ENCODE measurements at places on chromosomes 6 and 20.

DNA sequence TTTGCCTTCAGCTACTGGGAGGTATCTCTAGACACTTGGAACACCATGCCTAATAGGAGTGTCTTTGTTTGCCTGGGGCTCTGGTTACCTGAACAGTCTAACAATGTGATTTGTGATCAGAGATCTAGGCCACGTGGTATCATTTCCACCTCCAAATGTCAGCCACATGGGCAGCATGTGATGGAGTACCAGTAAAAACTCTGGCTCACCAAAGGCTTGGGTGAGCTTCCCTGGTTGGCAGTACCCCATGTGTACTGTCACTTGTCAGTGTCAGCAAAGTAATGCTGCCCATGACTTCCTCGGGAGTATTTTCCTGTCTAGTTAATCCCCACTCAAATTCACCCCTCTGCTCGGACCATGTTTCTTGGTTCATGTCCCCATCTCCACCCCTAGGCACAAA lies 195.2 kb upstream of the LRFN2 start:
- DNase-seq, result no peak

DNA sequence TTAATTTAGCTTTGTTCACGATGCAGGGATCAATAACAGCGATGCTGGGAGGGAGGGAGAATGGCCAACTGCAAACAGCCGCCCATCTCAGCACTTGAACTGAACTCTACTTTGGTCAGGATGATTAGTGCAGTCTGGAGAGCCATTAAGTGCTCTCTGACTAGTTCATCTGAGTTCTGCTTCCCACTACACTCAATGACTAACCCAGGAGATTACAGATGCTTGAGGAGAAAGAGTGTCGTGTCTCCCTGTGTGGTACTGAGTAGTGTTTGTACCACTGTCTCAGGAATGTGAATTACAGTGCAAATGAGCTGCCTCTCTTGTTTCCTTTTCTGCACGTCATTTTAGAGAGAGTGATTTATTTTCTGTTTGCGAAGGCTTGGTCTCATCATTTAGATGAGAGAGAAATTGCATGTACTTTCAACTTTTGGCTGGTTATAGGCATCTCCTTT lies 23.5 kb downstream of the CARMIL1 start:
- DNase-seq, result no peak

GRCh38 chr6:154500769-154501577 lies 9.5 kb downstream of the CNKSR3 start:
- DNase-seq, result no peak

- DNase-seq, result no peak
These were observed 88.7 kb upstream of the PRDM1 start for GRCh38 chr6:105997482-105997881.

- no peak for DNase-seq
These were observed 7.9 kb downstream of the COL9A3 start for GRCh38 chr20:62824476-62825332.

DNA sequence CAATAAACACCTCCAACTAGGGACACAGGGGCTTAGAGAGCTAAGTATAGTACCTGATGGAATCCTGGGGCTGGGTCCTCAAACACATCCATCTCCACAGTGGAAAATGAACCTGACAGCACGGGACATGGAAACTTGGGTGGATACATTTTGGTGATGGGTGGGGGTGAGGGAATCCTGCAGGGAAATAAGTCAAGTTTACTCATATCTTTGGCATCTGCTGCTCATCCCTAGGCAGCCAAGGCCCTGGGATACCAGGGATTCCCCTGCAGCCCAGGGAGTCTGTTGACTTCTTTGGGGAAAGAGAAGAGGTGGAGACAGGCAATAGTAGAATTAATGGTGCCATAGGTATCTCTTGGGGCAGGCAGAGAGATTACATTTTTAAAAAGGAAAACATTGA lies 6.6 kb downstream of the APOBEC2 start:
- DNase-seq, result no peak

- DNase-seq, result no peak
These were observed 41.2 kb downstream of the SLC35D3 start for GRCh38 chr6:136963259-136963658.

DNA sequence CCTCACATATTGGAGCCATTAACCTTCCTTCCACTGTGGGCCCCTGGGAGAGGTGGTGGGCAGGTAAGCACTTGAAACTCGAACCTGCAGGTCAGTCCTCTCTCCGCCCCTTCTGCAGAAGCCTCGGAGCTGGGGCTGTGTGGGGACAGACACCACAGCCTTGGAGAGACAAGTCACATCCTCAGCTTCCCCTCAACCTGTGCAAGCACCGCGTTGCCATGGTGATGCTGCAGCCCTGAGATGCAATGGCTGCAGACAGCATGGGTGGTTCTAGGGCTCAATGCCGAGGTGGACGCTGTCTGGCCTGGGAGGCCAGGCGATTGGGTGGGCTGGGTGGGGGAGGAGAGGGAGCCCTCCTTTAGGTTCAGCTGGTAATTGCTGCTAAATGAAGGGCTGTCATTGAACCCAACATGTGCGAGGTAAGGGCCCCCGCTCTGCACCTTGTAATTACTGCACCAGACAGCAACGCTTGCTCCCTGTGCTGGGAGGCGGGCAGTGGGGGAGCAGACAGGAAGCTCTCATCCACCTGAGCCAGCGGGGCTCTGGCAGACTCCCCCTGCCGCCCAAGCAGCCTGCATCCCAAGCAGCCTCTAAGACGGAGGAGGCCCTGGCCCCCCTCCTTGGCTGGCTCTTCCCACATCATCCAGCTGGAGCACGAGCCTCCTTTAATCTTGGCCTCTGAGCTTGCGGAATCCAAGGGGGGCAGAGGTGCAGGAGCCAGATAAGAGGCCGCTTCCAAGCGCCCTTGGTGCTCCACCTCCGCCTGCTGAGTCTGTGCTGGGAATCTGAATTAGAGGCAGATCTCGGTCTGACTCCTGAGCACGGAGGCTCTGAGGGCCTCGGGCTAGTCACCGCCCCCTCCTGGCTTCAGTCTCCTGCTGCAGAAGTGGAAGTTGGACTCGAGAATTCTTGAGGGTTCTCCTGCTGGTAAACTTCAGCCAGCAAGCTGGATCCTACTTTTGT lies 39.8 kb upstream of the CDH22 start:
- DNase-seq, result no peak

DNA sequence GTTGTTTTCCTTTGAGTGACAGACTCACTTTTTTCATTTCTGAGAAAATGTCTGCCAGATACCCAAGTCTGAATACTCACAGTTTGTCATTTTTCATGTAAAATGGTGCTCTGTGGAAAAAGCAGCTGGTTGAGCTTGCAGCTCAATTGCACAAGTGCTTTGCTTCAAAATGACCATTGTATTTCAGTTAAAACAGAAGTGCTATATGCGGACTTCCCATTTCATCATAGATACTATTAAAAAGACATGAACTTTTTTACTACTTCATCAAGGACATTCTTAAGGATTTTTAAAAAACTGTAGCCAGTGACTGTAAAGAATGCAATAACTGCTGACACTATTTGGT lies 61.5 kb downstream of the KCNS1 start:
- no peak for DNase-seq

DNA sequence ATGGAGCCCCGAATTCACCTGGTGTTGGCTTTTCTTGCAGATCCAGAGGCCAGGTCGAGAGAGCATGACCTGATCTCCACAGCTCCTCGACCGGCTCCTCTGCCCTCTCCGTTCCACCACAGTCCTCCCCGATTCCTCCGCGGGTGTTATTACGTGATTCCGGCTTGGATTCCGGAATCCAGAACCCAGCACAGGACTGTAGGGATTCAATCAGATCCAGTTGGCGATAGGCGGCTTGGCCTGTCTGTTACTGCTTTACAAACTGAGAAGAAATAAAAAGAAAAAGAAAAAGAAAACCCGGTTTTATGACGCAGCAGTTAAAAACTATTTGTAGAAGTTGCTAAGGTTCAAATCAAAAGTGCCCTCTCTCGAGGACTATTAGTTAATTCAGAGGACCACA lies 222.7 kb downstream of the EYA2 start:
- DNase-seq, result no peak

- no peak for DNase-seq
These were observed 152.1 kb upstream of the RALGAPA2 start for GRCh38 chr20:20864351-20865096.

DNA sequence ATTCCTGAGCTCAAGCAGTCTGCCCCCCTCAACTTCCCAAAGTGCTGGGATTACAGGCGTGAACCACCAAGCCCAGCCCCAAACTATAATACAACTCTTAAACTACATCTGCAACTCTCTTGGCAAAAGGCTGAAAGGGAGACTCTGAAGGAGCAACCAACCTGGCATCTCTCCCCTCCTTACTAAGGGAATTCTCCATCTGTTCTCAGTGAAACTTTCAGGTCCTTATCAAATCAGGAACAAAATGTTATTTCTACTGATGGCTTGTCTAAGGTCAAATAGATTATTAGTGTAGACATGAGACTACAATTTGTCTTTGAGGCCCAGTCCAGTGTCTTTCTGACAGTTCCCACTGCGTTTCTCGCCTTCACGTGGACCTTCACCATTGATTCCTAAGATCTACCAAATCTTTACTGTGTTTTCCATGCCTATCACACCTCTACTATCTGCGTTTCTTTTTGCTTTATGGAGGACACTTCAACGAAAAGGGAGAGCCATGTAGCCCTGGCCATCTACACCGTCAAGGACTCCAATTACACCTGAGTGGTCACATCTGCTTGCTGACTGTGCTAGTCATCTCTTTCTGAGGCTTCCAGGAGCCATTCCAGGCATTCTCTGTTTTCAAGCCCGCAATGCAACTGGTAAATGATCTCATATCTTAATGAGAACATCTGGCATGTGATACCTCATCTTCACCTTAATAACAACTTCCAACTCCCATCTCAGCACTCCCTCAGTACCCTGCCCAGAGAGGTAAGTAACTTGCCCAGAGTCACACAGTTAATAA lies 405.7 kb upstream of the CITED2 start:
- DNase-seq, result no peak

DNA sequence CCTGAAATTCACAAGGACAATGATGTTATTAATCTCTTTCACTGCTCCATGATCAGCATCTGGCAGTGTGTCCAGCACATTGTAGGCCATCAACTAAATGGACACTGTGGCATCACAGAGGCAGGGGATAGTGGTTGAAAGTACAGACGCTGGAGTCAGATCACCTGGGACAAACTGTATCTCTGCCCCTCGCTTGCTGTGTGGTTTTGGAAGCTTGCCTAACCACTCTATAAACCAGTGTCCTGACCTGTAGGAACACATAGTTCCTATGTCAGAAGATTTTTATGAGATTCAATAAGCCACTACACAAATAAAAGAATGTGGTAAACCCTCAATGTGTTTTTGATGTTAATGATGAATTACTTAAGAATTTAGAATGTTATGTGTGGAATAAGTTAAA lies 219.3 kb upstream of the RNF217 start:
- DNase-seq, result no peak
